ENCODE measurements at places on chromosomes 6 and 20.

DNA sequence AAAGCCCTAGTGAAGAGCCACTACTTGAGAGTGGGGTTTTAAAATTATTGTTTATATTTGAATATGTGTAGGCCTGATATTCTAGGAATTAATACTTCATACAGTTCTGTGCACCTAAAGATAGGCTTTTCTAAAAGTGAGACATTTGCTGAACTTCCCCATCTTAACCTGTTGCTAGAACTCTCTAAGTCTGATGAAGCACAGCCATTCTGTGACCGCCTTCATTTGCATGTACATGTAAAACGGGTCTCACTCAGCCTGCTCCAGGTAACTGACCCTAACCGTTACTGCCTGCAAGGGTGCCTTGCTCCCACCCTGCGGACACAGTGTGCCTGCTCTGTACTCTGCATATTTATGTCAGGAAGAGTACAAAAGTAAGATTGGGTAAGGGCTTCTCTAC is 44.3 kb upstream of the IRF4 start:
- DNase-seq, result no peak

DNA sequence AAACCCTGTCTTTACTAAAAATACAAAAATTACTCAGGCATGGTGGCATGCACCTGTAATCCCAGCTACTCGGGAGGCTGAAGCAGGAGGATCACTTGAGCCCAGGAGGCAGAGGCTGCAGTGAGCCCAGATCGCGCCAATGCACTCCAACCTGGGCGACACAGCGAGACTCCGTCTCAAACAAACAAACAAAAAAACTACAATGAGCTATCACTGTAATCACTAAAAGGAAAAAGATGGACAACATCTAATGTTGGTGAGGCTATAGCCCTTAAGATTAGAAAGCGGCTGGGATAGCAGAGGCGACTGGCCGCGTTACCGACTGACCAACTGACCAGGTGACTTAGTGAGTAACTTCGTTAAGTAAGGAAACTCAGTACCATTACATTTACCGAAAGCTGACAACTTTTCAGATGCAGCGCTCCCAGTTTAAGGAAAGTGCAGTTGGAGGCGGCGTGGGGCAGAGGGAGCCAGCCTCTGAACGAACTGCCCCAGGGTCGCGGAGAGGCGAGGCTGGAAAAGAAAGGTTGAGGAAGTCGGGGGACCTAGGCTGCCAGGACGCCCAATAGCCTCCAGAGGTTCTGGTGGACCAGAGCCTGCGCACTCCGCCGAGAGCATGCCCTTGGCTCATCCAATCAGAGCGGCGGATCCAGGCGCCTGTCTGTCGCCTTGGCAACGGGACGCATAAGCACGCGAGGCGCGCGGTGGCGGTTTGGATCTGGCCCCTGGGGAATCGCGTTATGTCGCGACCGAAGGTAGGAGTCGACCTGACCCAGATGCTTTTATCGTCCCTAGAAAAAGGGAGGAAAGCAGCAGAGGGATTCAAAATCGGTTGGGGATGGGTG is 8.9 kb downstream of the TTLL9 start:
- DNase-seq, result peak; percentile 84

DNA sequence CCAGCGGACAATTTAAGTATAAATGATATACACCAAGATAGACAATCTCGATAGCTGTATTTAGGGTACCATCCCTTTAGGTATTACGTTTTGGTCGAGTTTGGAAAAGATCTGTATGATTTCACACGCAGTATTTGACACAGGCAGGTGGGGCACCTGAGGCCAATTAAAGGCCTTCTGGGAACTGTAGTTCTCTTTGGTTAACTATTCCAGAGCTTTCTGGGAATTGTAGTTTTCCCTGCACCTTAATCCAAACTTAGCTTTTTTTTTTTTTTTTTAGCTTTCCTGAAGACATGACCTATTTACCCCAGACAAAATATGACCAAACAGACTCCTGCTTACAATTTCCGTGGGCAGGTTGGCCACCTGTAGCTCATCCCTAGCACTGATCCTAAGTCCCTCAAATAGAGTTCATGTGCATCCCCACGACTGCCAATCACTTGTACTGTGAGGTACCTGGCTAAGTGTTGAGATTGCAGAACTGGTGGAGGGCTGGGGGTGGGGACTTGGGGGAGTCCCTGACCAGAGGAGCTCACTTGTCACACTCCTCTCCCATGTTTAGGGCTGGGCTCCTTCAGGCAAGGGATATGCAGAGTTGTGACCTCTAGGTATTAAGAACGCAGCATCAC is 999 bp upstream of the EHMT2 start:
- DNase-seq, result no peak

- no peak for DNase-seq
Observed at GRCh38 chr6:149335924-149336608, 18.6 kb downstream of the TAB2 start.

DNA sequence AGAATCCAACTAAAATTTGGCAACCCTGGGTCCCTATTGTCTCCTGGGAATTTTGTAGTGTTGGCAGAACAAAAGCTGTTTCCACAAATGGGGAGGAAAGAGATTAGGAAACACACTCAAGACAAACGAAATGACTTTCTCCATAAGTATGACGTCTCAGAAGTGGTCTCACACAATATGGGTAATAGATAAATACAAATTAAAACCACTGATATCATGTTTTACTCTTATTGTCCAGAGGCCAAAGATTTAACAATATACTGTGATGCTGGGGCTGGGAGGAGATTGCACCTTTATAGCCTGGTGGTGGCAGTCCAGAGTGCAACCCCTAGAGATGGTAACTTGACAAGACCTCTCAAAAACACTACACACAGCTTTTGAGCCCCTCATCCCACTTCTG is 18.6 kb downstream of the FKBP1A start:
- no peak for DNase-seq

GRCh38 chr6:70270287-70271005 is 32.4 kb downstream of the COL9A1 start:
- no peak for DNase-seq

GRCh38 chr20:62030834-62031434 is 34.7 kb downstream of the TAF4 start:
- no peak for DNase-seq

GRCh38 chr20:34251619-34252018 is 10.4 kb downstream of the ASIP start:
- DNase-seq, result no peak

DNA sequence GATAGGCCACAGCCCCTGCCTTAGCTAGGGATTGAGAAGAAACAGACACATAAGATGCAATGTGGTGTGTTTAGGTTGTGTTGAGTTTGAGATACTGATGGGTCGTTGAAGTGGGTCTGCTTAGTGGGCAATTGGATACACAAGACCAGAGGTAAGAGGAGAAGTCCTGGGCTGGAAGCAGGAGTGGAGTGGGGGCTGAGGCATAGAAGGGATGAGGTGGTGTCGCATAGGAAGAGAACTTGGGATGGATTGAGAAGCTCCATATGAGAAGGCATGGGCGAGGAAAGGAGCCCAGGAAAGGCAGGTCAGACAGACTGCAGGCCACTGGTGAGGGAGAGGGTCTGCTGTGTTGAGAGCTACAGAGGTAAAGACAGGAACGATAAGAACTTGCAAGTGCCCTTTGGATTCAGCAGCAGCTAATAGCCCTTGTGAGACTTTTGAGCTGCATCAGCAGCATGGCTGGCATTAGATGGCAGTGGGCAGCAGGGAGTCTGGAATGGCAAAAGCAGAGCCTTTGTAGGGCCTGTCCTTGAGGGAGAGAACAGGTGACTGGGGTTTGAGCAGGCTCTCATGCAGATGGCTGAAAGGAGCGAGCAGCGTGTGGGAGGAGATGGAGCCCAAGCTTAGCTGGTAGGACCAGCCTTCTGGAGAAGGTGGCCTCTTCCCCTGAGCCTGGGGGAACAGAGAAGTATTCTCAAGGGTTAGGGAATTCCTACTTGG is 33.2 kb downstream of the PLCG1 start:
- DNase-seq, result no peak

DNA sequence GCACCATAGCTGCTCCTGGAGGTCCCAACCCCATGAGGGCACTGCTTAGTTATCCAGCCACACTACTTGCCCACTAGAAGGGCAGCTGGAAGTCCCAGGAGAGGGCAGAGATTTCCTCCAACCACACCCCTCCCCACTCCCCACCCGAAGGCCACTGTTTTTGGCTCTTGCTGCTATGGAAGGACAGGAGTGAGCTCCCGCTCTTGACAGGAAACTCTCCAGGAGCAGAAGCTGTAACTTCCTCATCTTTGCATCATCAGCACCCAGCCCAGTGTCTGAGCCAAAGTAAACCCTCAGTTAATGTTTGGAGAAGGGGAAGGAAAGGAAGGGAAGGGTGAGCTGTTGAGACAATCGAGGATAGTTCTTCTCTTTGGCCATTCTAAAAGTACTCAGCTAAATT is 120.7 kb downstream of the MTFR2 start:
- DNase-seq, result no peak

GRCh38 chr20:45945678-45946148 is 11.2 kb downstream of the PCIF1 start:
- no peak for DNase-seq

GRCh38 chr6:38603966-38604365 is 35.8 kb downstream of the BTBD9 start:
- DNase-seq, result no peak

- no peak for DNase-seq
Observed at GRCh38 chr6:113969888-113970804, 802 bp downstream of the HDAC2 start.

DNA sequence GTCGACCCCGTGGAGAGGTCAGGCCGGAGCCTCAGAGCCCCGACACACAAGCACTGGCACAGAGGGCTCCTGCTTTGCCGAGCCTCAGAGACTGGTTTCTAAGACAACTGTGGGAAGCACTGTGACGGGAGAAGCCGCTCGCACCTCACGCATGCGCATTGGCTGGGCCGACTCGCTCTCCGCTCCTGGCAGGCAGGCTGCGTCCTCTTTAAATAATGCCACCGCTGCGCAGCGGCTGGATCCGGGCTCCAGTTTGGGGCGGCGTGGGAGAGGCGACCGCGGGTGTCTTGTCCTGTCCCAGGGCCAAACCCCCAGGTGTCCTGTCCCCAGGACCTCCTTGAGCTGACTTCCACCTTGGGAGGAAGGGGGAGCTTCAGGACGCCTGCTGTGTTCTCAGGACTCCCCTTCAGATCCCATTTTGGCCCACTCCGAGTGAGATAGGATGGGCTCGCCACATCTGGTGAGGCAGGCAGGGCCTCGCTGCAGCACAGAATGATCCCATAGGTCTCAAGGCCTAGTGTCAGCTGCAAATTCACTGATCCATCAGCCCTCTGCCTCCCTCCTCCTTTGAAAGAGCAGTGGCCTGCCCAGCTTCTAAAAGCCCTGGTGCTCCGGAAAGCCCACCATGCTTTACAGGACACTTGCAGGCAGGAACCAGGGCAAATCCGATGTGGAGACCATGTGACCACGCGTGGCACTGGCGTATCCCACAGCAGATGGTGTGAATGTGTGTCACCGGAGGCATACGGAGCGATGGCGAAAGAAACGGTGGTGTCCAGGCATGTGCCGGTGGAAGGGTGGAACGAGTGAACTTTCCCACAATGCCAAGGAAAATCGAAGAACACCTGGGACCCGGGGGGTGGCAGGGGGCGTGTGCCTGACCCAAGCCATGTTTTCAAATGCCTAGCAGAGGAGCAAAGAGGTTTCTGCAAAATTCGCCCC is 169.3 kb upstream of the ZNF337 start:
- no peak for DNase-seq

DNA sequence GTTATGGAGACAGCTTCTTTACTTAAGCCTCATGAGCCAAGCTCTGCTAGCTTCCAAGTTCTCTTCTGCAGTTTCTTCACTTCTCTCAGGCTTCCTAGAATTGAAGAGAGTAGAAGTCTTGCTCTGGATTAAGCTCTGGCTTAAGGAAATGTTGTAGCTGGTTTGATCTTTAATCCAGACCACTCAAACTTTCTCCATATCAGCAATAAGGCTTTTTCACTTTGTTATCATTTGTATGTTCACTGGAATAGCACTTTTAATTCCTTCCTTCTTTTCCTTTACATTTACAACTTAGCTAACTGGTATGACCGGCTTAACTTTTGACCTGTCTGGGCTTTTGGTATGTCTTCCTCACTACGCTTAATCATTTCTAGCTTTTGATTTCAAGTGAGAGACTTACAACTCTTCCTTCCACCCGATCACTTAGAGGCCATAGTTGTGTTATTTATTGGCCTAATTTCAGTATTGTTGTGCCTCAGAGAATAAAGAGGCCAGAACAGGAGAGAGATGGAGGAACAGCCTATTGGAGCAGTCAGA is 236.6 kb upstream of the BMP2 start:
- no peak for DNase-seq

- peak; percentile 68 for DNase-seq
Observed at GRCh38 chr20:7113577-7114466, 346.3 kb downstream of the BMP2 start.

All from NT2/D1 (cell line).